ENCODE measurements at places on chromosomes 1 and 21.
A peak's percentile ranks its signal among the peaks of the same experiment; 100 is the strongest.

DNA sequence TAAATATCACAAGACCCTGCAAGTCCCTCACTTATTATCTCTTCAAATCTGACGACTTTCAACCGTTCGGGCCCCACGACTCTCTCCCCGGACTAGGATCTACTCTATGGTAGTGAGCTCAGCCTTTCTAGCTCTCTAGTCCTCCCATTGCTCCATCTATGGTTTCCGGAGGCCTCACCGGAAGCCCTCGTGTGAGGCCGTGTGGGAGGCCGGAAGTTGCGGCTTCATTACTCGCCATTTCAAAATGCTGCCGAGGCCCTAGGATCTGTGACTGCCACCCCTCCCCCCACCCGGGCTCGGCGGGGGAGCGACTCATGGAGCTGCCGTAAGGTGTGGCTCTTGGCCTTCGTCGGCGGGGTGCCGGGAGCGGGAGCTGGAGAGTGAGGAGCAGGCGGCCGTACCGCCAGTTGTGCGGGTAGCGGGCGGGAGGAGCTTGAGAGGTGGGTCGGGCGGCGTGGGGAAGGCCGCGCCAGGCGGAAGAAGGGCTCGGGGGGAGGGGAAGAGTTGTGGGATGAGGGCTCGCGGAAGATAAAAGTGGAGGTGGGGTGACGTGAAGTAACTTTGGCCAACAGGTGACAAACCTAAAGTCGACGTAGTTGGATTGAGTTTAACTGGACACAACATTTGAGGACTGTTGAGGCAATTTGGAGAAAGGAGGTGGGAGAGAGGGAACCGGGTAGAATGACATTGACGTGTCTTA, at the start of gene MDM4:
Gene MDM4, plus strand, starts transcription at position 227 of the 700 bp plus-strand sequence. CDS start 9,113 bp downstream, outside the sequence.
- peak; percentile 89 for DNase-seq

DNA sequence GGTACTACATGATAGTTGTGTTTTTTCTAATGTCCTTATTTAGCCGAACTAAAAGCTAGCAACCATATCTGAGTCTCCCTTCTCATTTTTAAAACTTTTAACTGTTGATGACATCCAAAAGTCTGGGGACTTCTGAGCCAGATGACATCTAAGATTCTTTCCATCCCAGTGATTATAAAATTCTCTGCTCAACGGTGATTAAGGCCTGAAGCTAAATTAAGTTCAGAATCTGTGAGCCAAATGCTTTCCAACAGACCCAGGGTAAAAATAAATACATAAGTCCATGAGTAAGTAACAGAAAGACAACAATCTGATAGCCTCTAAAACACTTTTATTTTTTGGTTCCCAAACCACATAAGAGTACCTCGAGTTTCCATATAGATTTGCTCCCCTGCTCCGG, 13.1 kb upstream of the PTP4A2 start:
- DNase-seq = no peak

DNA sequence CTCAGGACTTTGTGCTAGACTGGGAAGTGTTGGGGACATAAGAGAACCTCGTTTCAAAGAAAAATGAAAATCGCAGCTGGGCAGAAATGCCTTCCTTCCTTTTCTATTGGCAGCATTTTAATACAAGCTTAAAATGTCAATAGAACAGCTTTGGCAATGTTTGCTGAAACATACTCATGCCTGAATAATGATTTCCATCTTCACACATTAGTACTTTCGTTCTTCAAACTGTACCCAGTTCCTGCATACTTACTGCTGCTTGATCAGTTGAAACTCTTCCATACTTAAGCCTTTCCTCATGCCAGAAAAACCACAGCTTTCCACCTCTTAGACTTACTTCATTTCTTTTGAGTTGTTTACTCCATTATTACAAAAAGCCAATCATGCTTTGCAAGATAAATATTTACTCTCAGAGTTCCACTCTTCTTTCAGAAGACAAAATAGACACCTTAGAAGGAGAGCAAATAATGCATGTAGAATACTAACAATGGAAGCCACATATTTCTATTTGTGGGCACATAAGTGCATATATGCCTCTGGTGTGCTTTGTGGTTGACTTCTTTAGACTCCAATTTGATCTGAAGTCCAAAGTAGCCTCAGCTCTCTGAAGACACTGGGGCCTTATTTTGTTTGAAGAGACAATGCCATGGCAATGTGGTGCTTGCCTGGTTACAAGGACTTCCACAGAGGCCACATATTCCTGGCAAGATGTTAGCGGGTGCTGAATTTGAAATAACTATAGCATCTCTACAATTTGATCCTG, 22.7 kb upstream of the CD55 start:
- no peak for DNase-seq

DNA sequence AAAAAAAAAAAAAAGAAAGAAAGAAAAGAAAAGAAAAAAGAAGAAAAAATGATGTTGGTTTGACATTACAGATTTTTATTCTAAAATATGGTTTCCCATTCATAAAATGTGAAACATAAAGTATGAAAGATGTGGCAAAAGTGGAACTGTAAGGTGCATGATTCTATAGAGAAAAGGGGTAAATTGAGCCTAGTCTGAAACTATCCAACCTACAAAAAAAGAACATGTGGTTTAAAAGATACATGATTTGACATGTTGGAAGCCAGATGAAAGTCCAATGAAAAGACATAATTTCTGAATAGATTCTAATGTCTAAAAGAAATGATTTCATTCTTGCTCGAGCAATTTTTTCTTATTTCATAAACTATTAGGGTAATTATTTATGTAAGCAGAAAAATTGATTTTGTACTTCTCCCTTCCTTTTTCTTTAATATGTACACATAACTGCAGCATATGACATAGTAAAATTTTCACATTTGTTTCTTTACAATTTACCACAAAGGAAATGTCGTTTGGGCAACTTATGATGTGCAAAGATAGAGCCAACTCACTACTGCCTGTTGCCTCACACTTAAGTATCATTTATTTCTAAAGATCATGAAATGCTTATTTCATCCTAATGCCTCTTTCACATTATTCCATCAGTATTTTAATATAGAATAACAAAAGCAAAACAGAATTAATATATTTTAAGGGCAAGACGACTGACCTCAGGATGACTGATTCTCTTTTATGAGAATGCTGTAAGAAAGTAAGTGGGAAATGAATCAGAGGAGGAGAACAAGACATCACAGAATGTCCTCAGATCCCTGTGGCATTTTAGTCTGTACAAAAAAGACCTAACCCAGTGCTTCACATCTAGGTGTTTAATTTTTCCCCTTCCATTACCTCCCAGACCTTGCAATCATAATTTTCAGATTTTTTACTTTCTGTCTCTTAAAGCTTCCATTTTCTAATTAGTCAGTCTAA, 165.8 kb upstream of the HMCN1 start:
- DNase-seq = no peak

DNA sequence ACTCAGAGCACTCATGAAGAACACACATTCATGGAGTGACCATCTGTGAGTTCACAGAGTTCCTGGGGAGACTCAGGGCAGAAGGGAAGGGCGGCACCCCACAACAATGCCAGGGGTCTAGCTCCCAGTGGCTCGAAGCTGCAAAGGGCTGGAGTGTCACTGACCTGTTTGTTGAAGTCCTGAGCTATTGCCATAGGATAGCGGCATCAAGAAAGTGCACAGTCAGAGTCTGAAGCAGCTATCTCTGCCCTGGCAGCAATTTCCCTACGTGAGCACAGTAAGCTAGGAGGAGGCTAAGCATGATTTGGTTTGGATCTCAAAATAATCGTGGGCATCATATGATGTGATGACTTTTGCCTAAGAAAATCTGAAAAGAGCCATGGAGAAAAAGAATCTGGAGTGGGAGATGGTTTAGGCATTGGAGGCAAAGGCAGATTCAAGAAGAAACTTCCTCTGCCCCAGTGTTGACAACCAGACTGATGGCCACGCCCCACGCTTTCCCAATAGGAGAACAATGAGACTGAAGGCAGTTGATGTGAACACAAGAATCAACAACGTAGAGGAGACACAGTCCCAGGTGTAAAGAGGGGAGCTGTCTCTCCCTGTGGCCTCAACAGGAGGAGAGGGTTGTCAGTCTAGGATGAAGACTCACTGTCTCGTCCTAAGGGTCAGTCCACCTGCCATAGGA, 100.0 kb upstream of the SLC25A33 start:
- DNase-seq = no peak

DNA sequence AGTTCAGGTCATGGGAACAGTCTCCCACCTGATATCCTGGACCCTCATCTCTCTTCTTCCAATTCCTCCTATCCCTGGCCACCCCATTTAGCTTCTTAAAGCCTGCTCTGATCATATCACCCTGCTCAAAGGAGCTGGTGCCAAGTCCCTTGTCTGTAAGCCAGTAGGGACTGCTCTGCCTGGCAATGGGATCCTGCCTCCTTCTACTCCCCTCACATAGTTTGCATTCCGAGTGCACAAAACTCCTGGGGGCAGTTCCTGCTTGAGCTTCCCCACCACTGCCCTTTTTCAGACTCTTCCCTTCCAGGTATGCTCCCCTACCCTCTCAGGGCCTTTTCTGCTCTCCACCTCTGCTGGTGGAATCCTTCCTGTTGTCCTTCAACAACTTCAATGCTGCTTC, 48.1 kb downstream of the NGF start:
- no peak for DNase-seq
